ENCODE measurements at places on chromosomes 1 and 21.

DNA sequence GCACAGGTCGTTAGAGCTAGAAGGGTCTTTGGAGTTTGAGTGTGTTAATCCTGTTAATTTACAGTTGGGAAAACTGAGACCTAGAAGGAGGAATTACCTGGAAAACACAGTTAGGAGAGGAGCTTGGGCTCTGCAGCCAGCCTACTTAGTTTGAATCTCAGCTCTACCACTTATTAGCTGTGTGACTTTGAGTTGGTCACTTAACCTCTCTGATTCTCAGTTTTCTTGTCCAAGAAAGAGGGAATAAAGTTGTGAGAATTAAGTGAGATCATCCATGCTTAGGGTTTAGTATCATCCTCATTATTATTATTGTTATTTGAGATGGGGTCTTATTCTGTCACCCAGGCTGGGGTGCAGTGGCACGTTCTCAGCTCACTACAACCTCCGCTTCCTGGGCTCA lies 5.4 kb upstream of the HTR1D start:
- no peak for DNase-seq

GRCh38 chr1:44260792-44261170 lies 47.5 kb downstream of the DMAP1 start:
- no peak for DNase-seq

DNA sequence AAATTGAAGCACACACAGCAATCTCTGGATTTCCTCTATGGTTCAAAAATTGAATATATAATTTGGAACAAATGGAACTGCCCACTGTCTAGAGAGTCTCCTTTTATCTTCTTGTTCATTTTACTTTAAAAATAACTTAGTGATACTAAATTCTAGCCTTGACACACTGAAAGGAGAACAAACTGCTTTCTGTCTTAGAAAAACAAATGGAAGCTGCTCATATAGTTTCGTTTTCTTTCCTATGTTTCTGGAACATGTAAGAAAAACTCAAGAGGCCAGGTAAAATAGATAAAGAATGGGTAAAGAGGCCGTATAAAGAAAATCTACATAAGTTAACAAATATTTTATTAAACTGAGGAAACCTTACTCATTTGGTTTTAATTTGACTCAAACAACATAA lies 332.7 kb downstream of the NEGR1 start:
- DNase-seq, result no peak

DNA sequence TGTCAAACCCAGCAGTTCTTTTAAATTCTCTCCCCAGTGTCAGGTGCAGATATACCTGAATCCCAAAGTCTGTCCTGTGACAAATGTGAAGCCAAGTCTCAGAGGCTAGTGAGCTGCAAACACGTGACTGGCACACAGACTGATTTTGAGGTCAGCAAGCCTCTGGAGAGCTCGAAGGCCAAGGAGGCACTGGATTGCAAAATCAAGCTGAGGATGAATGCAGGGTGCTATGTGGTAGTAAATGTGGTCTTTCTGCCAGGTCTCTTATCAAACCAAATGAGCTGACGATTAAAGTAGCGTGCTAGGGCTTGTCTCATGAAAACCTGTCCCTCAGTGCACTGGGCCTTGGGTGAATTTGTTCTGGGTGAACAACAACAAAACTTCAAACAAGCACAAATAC lies 20.6 kb downstream of the GPR3 start:
- DNase-seq, result no peak

- DNase-seq, result no peak
These were observed 45.4 kb upstream of the TDRD10 start for GRCh38 chr1:154456631-154457030.

- DNase-seq, result no peak
These were observed 58.9 kb downstream of the VWA5B1 start for GRCh38 chr1:20349561-20349960.

DNA sequence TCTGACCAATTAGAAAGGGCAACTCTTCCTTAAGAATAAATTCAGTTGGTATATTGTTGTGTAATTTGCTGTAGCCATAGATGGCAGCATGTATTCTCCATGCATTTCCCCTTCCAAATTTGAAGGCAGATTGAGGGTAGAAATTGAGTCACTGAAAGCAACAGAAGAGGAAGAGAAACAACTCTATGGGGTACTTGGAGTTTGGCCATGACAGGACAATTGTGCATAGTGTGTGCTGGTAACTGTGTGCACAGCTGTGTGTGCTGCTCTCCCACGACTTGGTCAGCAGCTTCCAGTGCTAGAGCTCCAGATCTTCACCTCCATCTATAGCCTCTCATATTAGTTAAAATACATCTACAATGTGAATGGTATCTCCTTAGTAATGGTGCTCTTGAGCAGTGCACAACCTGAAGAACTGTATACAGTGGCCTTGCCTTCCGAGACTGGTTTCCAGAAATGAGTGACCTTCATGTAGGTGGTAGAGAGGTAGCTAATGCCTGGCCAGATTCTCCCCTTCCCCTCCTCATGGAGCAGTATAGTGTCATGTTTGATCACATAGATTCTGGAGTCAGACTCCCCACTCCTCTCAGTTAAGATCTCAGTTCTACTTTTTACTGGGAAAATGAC lies 882 bp upstream of the FCAMR start:
- DNase-seq, result no peak

- DNase-seq, result no peak
These were observed 21.5 kb upstream of the OPRD1 start for GRCh38 chr1:28790377-28791035.

- DNase-seq, result no peak
These were observed 11.5 kb upstream of the KCNT2 start for GRCh38 chr1:196619721-196620120.

Data from NCI-H1105 (cell line).